Occipital lobe (tissue), 3 donors: ENCODE measurements at places on chromosomes 7 and 10. TPM values are rescaled to one million over a fixed set of nuclear protein-coding genes. Genes with fewer than 3 reads are reported as not detected.

DNA sequence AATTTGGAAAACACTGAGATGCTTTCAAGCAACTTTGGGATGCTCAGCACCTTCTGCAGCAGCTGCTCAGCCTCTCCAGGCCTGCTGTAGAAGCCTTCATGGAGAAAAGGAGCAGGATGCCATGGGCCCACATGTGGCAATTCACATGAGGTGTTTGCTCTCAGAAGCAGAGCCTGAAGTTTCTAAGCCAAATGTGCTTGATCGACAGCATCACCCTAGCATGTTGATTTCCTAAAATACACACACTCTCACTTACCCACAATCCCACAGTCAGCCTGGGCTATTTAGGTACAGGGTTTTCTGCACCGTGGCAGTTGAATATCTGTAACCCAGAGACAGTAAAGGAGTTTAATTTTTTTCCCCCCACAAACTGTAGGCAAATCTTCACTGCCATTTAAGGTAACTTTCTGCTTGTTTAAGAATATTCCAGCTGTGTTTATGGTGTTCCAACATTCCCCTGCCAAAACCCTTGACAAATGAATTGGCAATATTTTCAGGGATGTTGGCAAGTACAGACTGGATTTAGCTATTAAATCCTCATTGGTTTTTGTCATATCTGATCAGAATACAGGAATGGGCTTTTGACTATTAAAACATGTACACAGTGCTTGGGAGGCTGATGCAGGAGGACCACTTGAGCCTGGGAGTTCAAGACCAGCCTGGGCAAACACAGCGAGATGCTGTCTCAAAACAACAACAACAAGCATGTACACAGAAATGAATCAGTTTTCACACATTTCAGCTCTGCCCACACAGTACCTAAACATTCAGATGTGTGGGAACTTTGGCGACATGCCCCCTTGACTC, 244.2 kb downstream of the CELF2 start:
- DNase-seq, result no peak

SLC26A5 gene
- not detected for total RNA-seq

ITGA8 gene
- total RNA-seq, result 2.8 TPM

ZNF853 gene
- 23.6 TPM for total RNA-seq

COPG2 gene
- total RNA-seq, result 60.8 TPM
